ENCODE measurements at places on chromosomes 6 and 20.

DNA sequence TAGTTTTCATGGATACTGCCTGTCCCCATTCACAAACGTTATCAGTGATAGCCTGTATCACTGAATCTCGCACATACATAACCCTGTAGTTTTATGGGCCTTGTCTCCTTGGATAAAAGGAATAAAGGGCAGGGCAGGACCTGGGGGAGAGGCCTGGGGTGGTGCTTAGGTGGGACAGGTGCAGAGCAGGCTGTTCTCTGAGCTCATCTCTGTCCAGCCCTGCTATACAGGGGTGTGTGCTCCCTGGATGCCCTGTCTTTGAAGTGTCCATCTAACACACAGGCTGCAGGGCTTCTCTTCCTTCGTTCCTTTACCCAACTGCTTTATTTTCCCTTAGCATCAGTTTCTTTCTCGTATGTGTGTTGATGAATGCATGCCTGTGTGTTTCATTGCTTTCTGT, 26.4 kb downstream of the BRPF3 start:
- no peak for DNase-seq

- no peak for DNase-seq
Observed at GRCh38 chr6:30939473-30939872, 1.3 kb upstream of the MUCL3 start.

- DNase-seq, result no peak
Observed at GRCh38 chr6:1825277-1825676, 215.6 kb downstream of the FOXC1 start.

DNA sequence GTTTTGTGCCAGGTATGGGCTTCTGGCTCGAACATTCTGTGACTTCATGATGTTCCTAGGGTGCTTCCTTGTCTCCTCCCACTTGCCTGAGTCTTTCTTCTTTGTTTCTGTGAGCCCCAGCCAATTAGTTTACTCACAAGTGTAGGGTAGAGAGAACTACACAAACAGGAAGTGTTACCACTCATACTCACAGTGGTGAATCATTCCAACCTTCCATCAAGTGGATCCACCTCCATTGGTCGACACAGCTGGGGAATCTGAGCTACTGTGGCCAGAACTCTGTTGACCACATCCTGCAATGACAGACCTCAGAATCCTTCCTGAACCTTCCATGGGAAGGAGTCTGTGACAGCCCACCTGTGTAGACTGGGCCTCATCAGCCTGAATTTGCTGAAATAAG, 76.8 kb downstream of the UNC5CL start:
- no peak for DNase-seq

- no peak for DNase-seq
Observed at GRCh38 chr6:136158387-136158821, 91.7 kb downstream of the MTFR2 start.

DNA sequence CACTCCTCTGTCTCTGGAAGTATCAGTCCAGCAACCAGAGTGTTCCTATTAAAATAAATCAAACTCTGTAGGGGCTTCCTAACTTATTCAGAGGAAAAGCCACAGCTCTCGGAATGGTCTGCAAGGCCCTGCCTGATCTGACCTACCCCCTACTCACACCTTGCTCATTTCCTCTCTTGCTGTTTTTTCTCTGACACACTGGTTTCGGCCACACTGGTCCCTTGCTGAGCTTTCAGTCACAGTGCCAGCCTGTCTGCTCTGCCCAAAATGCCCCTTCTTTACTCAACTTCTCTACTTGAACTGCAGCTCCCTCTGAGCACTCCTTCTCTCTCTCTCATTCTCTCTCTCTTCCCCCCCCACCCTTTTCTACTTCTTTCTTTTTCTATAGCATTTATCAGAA, 430.2 kb downstream of the UTRN start:
- DNase-seq, result no peak

DNA sequence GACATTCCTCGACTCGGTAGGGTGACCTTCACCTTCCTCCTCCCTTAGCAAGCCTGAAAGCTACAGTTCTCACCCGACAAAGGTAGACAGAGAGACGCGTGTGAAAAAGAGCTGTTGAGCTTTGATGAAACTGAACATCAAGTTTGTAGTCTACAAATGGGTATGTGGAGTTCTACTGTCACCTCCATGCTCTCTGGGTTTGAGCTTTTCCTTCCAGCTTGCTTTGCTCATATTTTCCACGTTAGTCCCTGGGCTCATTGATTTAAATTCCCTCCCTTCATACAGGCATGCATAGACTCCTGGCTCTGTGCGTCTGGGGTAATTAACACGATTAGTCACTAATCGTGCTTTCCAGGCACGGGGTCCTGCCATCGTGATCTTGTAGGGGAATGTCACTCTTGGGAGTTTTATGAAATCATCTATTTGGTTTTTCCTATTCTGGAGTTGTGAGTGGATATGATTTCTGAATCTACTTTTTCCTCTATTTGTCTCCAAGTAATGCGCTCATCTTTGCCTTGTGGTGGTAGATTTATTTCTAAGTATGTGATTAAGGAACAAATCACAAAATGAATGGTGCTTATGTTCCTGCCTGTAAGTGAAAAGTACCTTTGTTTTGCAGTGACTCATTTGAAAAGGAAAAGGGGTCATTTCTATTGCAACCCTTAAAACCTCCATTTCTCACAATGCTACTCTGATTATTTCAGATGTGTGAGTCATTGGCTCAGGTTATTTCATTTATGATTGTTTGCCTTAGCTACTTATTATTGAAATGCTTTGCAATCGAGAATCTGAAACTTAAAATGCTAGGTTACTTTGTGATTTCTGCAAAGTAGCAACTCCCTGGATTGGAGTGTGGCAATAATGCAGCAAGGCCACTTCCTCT, 154.6 kb downstream of the ZDHHC14 start:
- DNase-seq, result no peak

GRCh38 chr6:142696123-142697000, 248.6 kb downstream of the HIVEP2 start:
- DNase-seq, result no peak

DNA sequence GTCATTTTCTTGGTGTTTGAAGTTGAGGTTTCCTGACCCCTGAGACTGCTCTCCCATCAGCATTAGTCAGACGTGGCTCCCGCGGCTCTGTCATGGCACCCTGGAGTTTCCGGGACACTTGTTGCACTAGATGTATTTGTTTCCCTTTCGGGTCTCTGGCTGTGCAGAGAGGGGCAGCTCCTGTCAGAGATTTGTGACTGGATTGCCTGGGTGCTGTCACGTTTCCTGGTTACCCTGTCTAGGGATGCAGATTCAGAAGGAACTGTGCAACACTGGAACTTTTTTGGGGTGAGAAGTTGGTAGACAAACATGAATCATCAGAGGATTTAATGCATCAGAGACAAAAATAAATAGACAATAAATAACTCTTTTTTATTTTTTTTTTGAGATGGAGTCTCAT, 431.8 kb upstream of the MAN1A1 start:
- no peak for DNase-seq

GRCh38 chr20:62738025-62738881, 29.6 kb downstream of the NTSR1 start:
- DNase-seq, result no peak

GRCh38 chr6:56831334-56831733, 123.6 kb upstream of the BEND6 start:
- DNase-seq, result no peak

DNA sequence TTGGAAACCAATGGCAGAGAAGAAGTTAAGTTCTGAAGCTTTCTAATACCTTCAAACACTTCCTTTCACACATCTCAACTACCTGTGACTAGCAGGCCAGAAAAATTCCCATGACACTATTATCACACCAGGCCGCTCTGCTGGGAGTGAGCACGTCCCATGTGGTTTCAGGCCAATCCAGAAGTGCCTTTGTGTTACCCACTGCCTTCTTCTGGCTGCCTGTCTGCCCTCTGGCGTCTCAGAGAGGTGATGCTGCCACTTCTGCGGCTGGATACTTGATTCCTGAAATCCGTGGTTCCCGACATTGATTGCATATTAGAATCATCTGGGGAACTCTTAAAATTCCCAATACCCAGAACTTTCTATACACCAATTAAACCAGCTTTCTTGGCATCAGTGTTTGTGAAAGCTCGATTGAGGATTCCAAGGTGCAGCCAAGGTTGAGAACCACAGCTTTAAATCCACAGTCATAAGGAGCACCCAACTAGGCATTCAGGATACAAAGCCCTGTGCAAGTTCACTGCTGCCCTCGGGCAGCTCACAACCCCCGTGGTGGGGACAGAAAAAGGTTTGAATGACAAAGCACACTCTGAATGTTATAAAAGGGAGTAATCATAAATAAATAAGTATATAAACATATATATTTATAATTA, 65.6 kb downstream of the STMND1 start:
- no peak for DNase-seq

DNA sequence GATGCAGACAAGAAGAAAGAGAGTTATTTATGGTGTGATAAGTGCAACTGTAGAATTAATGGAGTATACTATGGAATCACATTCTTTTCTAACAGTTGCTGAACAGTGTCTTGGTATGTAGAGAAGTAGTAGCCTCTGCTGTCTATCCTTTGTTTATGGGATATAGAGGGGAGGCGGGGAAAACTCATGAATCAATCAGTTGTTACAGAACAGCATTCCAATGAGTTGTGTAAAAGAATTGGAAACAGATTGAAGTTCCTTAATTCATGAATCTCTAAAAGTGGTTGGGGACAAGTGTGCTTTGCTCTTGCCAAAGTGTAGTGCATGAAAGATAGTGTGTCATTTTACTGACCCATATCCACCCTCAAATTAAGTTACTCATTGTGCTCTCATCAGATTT, 77.7 kb downstream of the FLRT3 start:
- DNase-seq, result no peak

- no peak for DNase-seq
Observed at GRCh38 chr6:18177286-18177965, 22.2 kb downstream of the KDM1B start.

DNA sequence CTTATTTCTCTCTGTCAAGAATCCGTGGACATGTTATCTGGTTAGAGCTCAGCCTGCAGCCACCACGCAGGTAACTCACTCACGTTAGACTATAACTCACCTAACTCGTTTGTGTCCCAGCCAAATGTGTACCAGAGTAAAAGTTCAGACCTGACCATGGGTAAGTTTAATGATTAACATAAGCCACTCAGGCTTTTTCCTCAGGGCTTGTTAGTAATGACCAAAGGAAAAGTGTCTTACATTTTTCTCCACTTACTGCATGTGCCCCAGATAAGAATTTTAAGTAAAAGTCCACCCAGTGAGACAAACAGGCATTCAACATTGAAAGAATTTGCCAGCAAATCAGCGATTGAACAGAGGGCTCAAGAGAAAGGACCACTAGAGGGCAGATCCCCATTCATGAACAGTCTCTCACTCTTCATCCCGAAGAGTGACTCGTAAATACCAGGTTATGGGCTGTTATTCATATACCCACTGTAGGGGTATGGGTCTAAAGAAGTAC, at the start of gene PKHD1:
PKHD1 (minus strand) TSS at position 116 of the 502 bp plus-strand sequence. CDS start 2,680 bp downstream, outside the sequence.
- DNase-seq, result no peak

DNA sequence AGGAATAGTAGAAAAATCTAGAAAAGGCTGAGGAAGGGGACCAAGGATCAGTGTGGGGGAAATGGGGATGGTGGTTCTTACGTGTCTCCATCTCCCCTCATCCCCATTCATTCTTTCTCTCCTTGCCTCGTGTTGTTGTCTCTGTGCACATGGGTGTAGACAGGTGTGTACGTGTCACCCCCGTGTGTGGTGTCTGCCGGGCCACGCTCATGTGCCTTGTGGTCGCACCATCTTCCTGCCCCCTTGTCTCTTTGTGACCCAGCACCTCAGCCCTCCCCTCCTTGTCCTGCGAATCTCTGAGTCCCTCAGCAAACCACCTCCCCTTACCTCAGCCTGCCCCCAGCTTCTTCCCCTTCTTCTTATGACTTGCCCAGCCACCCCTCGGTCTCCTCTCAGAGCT, 39.4 kb downstream of the FOXP4 start:
- DNase-seq, result no peak

DNA sequence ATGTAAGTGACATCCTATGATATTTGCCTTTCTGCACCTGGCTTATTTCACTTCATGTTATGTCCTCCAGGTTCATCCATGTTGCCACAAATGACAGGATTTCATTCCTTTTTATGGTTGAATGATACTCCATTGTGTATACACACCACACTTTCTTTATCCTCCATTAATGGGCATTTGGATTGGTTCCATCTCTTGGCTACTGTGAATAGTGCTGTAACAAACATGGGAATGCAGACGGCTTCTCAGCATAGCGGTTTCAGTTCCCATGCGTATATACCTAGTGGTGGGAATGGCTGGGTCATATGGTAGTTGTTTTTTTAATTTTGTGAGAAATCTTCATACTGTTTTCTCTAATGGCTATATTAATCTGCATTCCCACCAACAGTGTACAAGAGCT, 14.8 kb downstream of the MTHFD1L start:
- DNase-seq, result no peak

GRCh38 chr6:43774776-43775534, 4.9 kb downstream of the VEGFA start:
- DNase-seq, result no peak

DNA sequence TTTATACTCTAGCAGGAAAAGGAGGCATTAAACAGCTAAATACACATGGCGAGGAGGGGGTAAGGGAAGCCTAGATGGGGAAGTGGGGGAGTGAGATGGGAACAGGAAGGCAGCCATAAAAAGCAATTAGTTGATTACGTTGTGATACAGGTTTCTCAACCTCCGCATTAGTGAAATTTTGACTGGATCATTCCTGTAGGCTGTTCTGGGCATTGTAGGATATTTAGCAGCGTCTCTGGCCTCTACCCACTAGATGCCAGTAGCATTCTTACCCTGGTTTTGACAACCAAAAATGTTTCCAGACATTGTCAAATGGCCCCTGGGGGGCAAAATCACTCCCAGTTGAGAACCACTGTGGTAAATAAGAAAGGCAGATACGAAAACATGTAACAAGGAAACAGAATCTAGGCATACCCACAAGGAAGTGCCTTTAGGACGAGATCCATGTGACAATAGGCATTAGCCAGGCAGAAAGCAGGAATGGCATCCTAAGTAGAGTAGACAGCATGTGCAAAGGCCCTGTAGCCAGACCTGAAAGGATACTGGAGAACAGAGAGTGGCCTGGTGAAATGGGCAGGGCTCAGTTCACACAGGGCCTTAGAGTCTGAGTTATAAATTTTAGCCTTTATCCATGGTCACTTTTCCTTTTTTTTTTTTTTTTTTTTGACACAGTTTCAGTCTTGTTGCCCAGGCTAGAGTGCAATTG, 25.8 kb upstream of the PTPN1 start:
- DNase-seq, result no peak

DNA sequence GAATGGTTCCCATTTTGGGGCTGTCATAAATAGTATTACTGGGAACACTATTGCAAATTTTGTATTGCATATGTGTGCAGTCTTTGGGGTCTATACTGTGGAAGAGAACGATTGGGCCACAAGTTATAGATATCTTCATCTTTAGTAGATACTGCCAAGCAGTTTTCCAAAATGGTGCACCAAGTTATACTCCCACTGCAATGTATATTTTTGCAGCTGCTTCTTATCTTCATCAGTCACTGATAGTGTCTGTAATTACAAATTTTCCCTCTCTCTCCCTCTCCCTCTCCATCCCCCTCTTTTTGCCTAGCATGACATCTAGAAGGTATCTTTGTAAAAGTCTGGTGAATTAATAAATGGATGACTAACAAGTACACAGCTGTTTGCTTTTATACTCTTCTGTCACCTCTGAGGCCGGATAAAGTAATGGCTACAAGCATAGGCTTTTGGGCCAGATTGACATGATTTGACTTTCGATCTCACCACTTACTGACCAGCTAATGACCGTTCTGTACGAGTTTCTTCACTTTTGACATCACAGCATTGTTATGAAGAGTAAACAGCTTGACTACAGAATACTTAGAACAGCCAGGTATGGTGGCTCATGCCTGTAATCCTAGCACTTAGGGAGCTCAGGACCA, 113.3 kb upstream of the SLC2A12 start:
- DNase-seq, result no peak
